ENCODE measurements at places on chromosomes 5 and 9.
A peak's percentile ranks its signal among the peaks of the same experiment; 100 is the strongest.

GRCh38 chr9:70285246-70285645, 26.5 kb downstream of the SMC5 start:
- DNase-seq, result no peak

DNA sequence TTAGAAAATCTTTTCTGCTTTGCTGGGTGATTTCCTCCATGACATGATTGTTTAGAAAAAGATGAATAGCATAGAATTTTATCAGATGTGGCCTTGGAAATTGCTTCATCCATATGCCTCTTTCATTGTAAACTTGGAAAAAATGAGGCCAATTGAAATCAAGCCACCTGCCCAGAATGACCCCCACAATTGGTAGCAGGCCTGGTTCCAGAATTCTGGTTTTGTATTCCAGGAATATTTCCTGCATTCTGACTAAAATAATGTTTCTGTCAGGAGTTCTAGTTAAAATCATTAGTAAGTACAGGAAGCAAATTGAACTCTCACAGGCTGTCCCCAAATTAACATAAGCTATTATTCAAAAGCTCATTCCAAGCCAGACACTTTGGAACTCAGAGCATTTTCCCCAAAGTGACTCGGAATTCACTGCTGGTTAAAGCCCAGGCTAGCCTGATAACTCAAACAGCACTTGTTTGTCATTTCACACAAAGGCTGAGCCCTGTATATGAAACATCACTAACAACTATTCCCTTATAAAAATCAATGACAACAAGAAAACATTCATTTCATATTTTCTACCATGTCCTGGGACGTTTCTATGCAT, 75.1 kb upstream of the ADCY2 start:
- DNase-seq, result no peak

DNA sequence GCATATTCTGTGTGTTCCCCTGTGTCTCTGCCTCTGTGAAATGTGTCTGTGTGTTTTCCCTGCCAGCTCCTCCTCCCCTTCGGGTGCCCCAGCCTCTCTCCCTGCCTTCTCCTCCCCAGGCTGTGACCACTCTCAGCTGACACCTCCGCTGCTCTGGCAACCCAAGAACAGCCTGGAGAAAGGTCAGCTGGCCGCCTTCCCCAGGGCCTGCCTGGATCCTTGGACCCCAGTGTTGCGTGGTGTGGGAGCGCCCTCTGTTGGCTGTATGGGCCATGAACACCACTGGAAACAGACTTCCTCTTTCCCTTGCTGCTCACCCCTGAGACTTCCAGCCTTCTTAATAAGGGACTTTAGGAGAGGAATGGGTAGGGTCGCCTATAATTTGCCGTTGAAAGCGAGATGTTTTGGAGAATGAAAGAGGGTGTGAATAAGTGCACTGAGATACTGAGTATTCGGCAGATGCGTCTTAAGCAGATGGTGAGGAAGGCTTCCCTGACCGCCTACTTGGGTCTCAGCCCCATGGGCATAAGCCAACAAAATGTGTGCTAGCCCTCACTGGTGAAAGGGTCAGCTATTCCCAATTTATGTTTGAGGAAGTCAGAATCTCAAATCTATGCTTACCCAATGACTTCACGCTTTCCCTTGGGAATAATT, 114.9 kb upstream of the TRIM32 start:
- DNase-seq, result peak; percentile 88

- no peak for DNase-seq
Measured at GRCh38 chr9:2506321-2506720, 115.3 kb upstream of the VLDLR start.

All from Ammon's horn (tissue), 1 donor.